Progenitor cell of endocrine pancreas (in vitro differentiated cells): ENCODE measurements at places on chromosomes 2 and 18. TPM values are rescaled to one million over a fixed set of nuclear protein-coding genes. Genes with fewer than 3 reads are reported as not detected.
A peak's percentile ranks its signal among the peaks of the same experiment; 100 is the strongest.

DNA sequence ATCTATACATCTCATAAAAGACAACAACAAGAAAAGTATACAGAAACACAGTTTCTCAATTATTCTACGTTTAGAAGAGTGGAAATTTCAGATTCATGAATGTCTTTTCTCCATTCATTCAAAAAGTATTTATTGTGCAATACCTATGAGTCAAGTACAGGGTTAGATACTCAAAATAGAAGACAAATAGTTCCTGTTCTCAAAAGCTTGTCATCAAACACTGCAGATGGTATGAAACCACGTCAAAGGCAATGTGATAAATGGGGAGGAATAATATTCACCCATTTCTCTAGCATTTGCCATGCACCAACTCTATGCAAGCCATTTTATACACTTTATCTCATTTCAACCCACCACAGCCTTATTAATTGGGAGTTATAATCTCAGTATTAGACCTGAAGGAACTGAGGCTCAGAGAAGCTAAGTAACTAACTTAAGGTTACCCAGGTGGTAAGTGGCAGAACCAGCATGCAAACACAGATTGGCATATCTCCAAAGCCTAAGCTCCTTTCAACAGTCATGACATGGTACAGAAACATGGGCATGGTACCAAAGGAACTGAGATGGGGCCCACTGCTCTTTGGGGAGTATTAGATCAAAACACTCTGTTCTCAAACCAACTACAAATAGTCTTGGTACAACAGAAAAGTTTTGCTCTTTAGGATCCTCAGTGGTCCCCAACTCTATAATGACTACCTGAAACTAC is 67.2 kb upstream of the NPAS2 start:
- DNase-seq: no peak
- H3K27ac ChIP-seq: no peak overlapping the region
- no peaks in the 10 kb centered on the region for H3K4me1 ChIP-seq

The MEIS1 gene
- total RNA-seq: 296 and 306 TPM in 2 replicates

The SPDYA gene
- 1.6 and 2.0 TPM in 2 replicates for total RNA-seq

- no peaks in the 10 kb centered on the region for H3K4me1 ChIP-seq
- H3K27ac ChIP-seq: no peak overlapping the region
- no peaks in the 10 kb centered on the region for H3K36me3 ChIP-seq
- H3K4me3 ChIP-seq: no peak overlapping the region
- no peaks in the 10 kb centered on the region for H3K27me3 ChIP-seq
Observed at GRCh38 chr2:188189356-188189755, 102.3 kb upstream of the GULP1 start.

- H3K27me3 ChIP-seq: no peaks in the 10 kb centered on the region
- H3K4me1 ChIP-seq: no peaks in the 10 kb centered on the region
- no peak for DNase-seq
- no peak overlapping the region for H3K27ac ChIP-seq
- H3K36me3 ChIP-seq: peaks cover 32% of the 10 kb centered on the region
- no peak overlapping the region for H3K4me3 ChIP-seq
Observed at GRCh38 chr2:61878761-61879160, 9.7 kb downstream of the CCT4 start.

DNA sequence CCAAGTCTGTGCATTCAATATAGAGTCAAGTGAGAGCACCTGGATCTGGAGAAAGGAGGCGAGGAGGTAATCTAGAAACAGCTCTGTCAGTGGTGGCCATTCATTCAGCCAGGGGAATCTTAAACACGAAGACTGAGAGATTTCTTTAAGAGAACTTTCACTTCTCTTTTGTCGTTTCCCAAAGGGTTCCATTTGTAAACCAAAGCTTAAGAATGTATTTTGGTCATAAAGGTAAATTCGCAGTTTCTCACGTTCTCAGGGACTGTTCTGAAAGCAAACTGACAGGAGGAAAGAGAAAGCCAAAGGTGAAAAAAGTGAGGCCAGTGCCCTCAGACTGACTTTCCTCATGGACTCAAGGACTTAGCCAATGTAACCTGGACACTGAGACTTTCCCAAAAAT is 513.5 kb downstream of the CMPK2 start:
- no peak overlapping the region for H3K27ac ChIP-seq
- no peak overlapping the region for H3K4me3 ChIP-seq
- H3K36me3 ChIP-seq: no peaks in the 10 kb centered on the region
- H3K4me1 ChIP-seq: peaks cover 7% of the 10 kb centered on the region
- no peaks in the 10 kb centered on the region for H3K27me3 ChIP-seq

GRCh38 chr2:73930386-73930785 is 3.7 kb downstream of the DGUOK start:
- no peaks in the 10 kb centered on the region for H3K27me3 ChIP-seq
- H3K27ac ChIP-seq: no peak overlapping the region
- H3K4me1 ChIP-seq: peaks cover 31% of the 10 kb centered on the region
- no peak overlapping the region for H3K4me3 ChIP-seq

DNA sequence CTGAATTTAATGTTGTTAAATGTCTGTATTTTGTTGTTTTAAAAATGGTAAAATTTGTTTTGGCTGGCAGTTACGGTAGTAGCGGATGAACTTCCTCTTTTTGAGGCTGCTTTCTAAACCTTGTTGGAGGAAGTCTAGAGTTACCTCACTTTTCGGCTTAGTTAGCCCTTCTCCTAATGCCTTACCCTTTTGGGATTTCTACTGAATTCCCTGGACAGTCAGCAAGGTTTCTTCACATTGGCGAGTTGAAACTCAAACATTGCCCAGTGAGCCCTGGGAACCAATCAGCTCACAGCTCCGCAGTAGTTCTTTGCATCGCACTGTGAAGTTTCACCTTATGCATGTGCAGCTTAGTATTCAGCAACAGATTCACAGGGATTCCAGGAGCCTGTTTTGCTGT is 55.2 kb downstream of the TMEM247 start:
- H3K4me3 ChIP-seq: no peak overlapping the region
- H3K4me1 ChIP-seq: no peaks in the 10 kb centered on the region
- no peak for DNase-seq
- H3K36me3 ChIP-seq: peaks cover 2% of the 10 kb centered on the region
- H3K27me3 ChIP-seq: peaks cover 10% of the 10 kb centered on the region
- H3K27ac ChIP-seq: no peak overlapping the region

DNA sequence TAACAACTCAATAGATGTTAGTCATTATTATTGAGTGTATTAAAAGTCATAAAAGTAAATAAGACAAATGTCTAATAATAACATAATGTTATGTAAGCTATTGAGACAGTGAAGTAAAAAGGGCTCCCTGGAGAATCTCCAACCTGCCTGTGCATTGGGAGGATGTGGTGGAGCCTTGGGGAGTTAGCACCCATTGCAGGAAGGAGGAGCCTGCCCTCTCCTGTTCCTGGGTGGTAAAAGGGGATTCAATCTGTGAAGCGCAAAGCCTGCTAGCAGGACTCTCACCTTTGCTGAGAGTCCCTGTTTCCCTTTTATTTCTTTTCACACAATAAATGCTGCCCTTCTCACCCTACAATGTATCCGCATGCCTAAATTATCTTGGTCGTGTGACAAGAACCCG is 206.1 kb downstream of the RAB3GAP1 start:
- H3K27ac ChIP-seq: no peak overlapping the region
- H3K4me3 ChIP-seq: no peak overlapping the region
- H3K4me1 ChIP-seq: no peaks in the 10 kb centered on the region
- no peaks in the 10 kb centered on the region for H3K27me3 ChIP-seq

DNA sequence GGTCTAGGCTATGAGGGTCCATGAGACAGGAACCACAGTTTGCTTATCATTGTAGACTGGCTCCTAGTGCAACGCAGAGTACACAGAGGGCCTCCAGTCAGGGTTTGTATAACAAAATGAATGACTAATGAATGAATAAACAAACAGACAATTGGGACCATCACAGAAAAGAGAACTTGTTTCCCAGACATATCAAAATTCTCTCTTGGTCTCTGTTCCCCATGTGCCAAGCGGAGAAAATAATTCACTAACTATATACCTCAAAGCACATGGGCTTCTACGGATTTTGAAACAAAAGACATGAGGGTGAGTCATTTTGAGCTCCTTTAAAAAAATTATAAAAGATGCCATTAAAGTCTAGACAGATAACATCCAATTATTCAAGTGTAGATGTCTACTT is 28.0 kb downstream of the INO80C start:
- no peaks in the 10 kb centered on the region for H3K27me3 ChIP-seq
- H3K4me1 ChIP-seq: peaks cover 7% of the 10 kb centered on the region
- no peak overlapping the region for H3K27ac ChIP-seq
- no peak overlapping the region for H3K4me3 ChIP-seq
- no peak for DNase-seq

GRCh38 chr18:63869374-63869773 is 18.1 kb upstream of the SERPINB2 start:
- no peaks in the 10 kb centered on the region for H3K36me3 ChIP-seq
- H3K4me1 ChIP-seq: no peaks in the 10 kb centered on the region

The ACTG2 gene
- total RNA-seq: 0.19 and 0.31 TPM in 2 replicates

- no peak overlapping the region for H3K4me3 ChIP-seq
- no peak for DNase-seq
Observed at GRCh38 chr2:104826016-104826415, 27.9 kb upstream of the POU3F3 start.

The PARD6G gene
- 21.5 and 25.8 TPM in 2 replicates for total RNA-seq

DNA sequence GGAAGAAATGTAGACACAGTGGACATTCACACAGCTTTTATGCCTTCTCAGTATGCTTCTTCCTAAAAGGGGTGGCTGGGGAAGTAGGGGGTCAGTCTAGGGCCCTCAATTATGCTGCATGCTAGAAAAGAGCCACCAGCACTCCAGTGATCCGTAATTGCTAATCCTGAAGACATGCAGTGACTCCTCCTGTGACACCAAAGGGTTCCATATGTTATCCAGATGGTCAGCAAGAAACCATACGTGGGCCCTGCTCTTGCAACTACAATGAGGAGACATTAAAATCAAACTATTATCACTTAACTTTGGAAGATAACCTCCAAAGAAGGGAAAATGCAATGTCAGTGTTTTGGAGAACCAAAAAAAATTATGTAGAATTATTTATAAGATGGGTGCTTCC is 143.4 kb upstream of the LYPD1 start:
- H3K27ac ChIP-seq: no peak overlapping the region
- no peak for DNase-seq
- no peaks in the 10 kb centered on the region for H3K36me3 ChIP-seq
- no peaks in the 10 kb centered on the region for H3K27me3 ChIP-seq

DNA sequence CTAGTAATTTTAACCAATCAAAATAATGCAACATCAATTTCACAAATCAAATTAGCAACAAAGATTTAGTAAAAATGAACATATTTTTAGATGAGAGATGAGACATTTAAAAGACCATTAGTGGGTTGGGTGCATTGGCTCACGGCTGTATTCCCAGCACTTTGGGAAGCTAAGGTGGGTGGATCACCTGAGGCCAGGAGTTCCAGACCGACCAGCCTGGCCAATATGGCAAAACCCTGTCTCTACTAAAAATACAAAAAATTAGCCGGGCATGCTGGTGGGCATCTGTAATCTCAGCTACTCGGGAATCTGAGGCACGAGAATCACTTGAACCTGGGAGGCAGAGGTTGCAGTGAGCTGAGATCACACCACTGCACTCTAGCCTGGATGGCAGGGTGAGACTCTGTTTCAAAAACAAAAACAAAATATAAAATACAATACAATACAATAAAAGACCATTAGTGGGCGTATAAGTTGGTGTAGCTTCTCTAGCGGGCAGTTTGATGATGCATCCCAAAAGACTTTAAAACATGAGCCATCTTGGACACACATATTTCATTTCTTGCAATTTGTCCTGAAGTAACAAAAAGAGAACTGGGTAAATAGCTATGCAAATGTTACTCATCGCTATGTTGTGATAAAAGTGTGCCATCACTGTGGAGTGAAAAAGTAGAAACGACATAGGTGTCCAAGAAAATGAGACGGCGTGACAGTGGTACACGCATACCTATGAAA is 101.8 kb downstream of the COL6A3 start:
- H3K27me3 ChIP-seq: peaks cover 44% of the 10 kb centered on the region
- no peak overlapping the region for H3K4me3 ChIP-seq
- DNase-seq: no peak
- peak overlapping the region; percentile 22 for H3K27ac ChIP-seq
- H3K4me1 ChIP-seq: peaks cover 13% of the 10 kb centered on the region
- H3K36me3 ChIP-seq: no peaks in the 10 kb centered on the region

GRCh38 chr2:113150258-113150601 is 22.8 kb downstream of the IL1RN start:
- H3K27me3 ChIP-seq: no peaks in the 10 kb centered on the region
- H3K36me3 ChIP-seq: no peaks in the 10 kb centered on the region
- H3K4me1 ChIP-seq: peaks cover 12% of the 10 kb centered on the region
- no peak overlapping the region for H3K27ac ChIP-seq

GRCh38 chr18:52897611-52898484 is 557.9 kb downstream of the DCC start:
- no peak overlapping the region for H3K27ac ChIP-seq
- H3K36me3 ChIP-seq: no peaks in the 10 kb centered on the region
- H3K27me3 ChIP-seq: no peaks in the 10 kb centered on the region
- no peak overlapping the region for H3K4me3 ChIP-seq

- no peaks in the 10 kb centered on the region for H3K36me3 ChIP-seq
- H3K27me3 ChIP-seq: peaks cover 10% of the 10 kb centered on the region
Observed at GRCh38 chr2:112724591-112725525, 4.0 kb downstream of the NT5DC4 start.

The PROC gene
- total RNA-seq: 18.7 and 25.3 TPM in 2 replicates

GRCh38 chr2:33665039-33665438 is 65.9 kb upstream of the FAM98A start:
- H3K36me3 ChIP-seq: no peaks in the 10 kb centered on the region
- H3K4me1 ChIP-seq: no peaks in the 10 kb centered on the region
- no peak for DNase-seq
- H3K27me3 ChIP-seq: no peaks in the 10 kb centered on the region

DNA sequence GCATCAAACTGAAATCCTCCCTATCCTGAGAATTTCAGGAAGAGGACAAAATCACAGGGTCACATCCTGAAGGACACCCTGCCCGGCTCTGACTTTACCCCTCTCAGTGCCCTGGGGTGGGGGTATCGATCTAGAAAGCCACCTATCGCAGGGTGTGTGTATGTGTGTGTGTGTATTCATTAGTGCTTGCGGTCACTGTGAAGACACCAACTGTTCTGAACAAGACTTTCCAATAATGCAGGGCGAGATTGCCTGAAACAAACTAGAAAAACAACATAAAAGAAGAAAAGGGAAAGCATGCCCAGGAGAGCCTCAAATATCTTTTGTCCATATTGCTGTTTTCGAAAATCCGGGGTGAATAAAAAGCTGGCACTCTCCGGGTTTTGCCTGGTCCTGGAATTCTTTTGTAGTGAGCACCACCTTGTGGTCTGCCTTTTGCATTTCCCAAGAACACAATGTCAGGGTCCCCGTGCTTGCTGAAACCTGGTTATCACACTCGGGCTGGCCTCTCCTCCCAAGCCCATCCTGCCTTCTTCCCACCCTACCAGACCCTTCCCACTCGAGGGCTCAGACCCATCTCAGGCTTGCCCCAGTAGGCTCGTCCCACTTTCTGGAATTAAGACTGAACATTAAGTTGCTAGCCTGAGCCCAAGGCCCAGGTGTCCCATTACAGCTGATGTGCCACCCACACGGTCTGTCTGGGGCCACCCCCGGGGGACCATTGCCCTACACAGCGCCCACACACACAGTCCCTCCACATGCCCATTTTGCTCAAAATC is 25.0 kb upstream of the COPS8 start:
- H3K27me3 ChIP-seq: peaks cover 29% of the 10 kb centered on the region
- peaks cover 7% of the 10 kb centered on the region for H3K4me1 ChIP-seq
- no peak overlapping the region for H3K27ac ChIP-seq
- no peak overlapping the region for H3K4me3 ChIP-seq
- no peaks in the 10 kb centered on the region for H3K36me3 ChIP-seq
- peak; percentile 33 for DNase-seq

GRCh38 chr2:140988597-140988996 is 1142.2 kb downstream of the LRP1B start:
- H3K27me3 ChIP-seq: no peaks in the 10 kb centered on the region
- no peak overlapping the region for H3K4me3 ChIP-seq
- no peaks in the 10 kb centered on the region for H3K36me3 ChIP-seq
- no peaks in the 10 kb centered on the region for H3K4me1 ChIP-seq
- no peak for DNase-seq

GRCh38 chr18:40907842-40908241 is 1047.2 kb upstream of the PIK3C3 start:
- no peak overlapping the region for H3K4me3 ChIP-seq
- H3K27me3 ChIP-seq: no peaks in the 10 kb centered on the region
- H3K27ac ChIP-seq: no peak overlapping the region
- no peak for DNase-seq
